Left ventricle myocardium inferior (tissue), 1 donor: ENCODE measurements at places on chromosomes 12 and 14. TPM values are rescaled to one million over a fixed set of nuclear protein-coding genes. Genes with fewer than 3 reads are reported as not detected.
A peak's percentile ranks its signal among the peaks of the same experiment; 100 is the strongest.

The RAD51AP1 gene
- total RNA-seq = 1.2 TPM

The PLBD1 gene
- total RNA-seq = 29.1 TPM

- DNase-seq = no peak
These were observed 44.9 kb downstream of the KRT80 start for GRCh38 chr12:52146822-52147366.

DNA sequence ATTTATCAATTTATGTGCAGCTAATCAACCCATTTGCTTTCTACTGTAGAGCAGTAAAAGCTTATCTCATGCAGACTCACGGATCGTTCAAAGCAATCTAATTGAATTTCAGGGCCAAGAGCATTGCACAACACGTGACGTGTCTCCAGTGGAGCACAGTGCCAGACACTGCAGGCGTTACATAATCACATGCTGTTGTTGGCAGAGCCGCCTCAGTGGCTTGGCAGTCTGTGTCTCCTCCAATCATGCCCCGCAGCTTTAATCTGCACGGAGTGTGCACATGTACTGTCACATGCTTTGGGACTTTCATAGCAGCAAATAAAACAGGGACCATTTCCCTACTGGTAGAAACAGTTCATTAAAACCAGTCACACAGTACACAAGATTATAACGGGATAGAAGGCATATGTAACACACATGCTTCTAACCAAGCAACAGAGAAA, 309.3 kb downstream of the ITPR2 start:
- peak; percentile 82 for DNase-seq

GRCh38 chr12:128339126-128339520, 72.2 kb downstream of the TMEM132C start:
- no peak for DNase-seq

The DUSP16 gene
- 16.4 TPM for total RNA-seq

DNA sequence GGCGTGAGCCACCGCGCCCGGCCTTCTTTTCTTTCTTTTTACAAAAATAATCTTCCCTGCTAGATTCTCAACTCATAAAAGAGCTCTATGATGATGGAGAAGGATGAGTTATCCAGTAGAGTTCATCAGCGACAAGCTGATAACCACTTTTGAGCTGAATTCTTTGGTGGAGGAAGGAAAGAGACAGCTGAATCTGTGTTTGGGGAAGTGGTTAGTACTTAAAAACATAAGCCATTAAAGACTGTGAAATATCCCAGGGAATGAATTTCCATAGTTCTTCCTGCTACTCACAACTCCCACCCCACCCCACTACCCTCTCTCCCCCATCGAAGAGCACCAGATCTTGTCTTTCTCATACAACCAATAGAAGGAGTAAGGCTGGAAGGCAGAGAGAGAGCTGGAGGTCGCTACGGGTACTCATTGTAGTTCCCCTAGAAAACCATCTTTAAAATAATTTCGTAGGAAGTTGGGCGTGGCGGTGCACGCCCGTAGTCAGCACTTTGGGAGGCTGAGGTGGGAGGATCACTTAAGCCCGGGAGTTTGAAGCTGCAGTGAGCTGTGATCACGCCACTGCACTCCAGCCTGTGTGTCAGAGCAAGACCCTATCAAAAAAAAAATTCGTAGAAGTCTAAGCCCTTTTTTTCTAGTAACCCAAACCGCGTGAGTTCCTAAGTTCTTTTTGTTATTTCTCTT, 647 bp upstream of the ESPL1 start:
- no peak for DNase-seq

GRCh38 chr12:44696542-44696941, 179.6 kb downstream of the NELL2 start:
- no peak for DNase-seq

GRCh38 chr14:90658541-90658967, 157.7 kb downstream of the TTC7B start:
- no peak for DNase-seq

DNA sequence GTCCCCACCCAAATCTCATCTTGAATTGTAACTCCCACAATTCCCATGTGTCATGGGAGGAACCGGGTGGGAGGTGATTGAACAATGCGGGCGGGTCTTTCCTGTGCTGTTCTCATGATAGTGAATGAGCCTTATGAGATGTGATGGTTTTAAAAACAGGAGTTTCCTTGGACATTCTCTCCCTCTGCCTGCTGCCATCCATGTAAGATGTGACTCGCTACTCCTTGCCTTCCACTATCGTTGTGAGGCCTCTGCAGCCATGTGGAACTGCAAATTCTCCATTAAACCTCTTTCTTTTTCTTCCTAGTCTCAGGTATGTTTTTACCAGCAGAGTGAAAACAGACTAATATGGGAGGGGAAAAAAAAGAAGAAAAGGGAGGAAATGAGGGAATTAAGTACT, 22.6 kb upstream of the ARHGAP5 start:
- DNase-seq = no peak

The IFNG-AS1 gene
- total RNA-seq = 0.58 TPM

The HVCN1 gene
- total RNA-seq = 11.5 TPM

GRCh38 chr12:62736596-62736995, 198.4 kb downstream of the PPM1H start:
- no peak for DNase-seq

The PPP1R1A gene
- 75.0 TPM for total RNA-seq

- no peak for DNase-seq
These were observed 1021.5 kb downstream of the TMEM121 start for GRCh38 chr14:106547735-106548434.

GRCh38 chr12:87943023-87943422, 86.2 kb downstream of the C12orf50 start:
- no peak for DNase-seq

GRCh38 chr14:83425138-83425537, 1891.5 kb upstream of the SEL1L start:
- DNase-seq = no peak

The FOXN4 gene
- total RNA-seq = not detected

DNA sequence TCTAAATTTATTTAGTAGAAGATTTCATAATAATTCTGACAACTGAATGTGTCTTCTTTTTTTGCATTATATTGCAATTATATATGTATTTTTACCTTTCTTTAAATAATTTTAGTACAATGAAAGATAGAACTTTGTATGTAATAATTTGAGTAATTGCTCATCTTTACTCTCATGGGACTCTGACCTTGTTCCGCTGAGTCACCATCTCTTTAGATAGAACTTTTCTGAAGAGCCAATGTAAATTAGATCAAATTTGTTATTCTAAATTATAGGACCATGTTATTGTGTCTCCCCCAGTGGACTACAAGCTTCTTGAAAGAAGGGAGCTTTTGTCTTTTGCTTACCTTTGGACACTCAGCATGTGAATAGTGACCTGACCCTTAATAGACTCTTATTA, 96.1 kb downstream of the TRHDE start:
- DNase-seq = no peak

DNA sequence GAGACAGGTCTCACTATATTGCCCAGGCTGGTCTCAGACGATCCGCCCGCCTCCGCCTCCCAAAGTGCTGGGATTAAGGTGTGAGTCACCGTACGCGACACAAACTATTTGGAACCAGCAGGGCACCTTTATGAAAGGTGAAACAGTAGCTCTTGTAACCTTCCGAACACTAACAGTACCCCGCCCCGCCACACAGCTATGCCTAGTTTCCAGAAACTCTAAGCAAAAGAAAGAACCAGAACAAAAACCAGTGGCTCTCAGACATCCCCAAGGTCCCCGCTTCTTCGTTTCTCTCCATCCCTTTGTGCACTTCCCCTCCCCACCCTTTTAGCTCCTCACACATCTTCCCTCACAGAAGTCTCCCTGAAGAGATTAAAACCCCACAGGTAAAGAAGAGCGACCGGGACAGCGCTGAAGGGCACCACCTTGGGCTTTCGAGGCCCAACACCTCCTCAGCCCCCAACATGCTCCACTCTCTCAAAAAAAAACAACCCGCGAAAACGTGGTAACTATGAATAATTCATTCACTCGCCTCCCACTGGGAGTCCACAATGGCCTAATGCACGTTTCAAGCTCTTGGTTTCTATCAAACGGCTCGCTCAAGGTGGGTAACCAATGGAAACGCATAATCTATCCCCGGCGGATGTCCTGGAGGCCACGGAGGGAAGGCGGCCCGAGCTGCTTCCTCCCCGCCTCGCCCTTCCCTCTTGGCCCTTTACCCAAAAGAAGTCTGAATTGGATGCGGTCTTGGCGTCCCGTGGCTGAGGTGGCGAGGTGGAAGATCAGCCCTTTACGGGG, 877 bp downstream of the BAG5 start:
- peak; percentile 46 for DNase-seq

- DNase-seq = no peak
These were observed 9.8 kb upstream of the BDKRB2 start for GRCh38 chr14:96194657-96195431.

GRCh38 chr12:39112064-39112463, 206.7 kb upstream of the CPNE8 start:
- no peak for DNase-seq

GRCh38 chr12:105316931-105317852, 13.3 kb upstream of the C12orf75 start:
- DNase-seq = no peak

DNA sequence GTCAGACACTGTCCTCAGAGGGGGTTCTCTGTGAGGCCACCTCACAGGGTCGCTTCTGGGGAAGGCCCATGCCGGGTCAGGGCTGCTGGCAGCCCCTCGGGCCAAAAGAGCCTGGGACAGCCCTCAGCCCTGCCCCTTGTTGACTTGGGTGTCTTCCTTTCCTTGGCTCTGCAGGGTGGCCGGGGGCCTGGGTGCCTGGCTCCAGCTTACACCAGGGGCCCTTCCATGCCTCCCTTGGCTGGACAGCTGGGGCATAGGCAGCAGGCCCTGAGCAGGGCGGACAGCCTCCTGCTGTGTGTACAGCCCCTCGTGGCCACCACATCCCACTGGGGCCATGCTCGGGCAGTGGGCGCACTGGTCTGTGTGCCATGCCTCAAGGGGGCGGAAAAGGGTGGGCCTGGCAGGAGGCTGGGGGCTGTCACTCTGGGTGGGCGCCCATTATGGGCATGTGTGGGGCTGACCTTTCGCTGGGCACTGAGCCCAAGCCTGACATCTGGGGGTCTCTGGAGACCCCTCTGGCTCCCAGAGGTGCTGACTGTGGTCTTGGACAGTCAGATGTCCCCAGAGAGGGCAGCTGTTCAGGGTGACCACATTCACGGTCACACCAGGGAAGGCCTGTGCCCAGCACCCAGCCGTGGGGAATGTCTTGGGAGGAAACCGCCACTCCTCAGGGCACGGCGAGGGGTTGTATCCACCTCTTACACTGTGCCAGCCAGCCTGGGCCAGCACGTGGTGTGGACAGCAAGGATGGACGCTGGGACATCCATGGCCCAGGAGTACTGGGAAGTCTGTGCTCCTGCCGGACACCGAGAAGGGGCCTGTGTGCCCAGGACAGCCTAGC, 313.3 kb downstream of the TMEM121 start:
- DNase-seq = no peak

The DNAH10 gene
- not detected for total RNA-seq

DNA sequence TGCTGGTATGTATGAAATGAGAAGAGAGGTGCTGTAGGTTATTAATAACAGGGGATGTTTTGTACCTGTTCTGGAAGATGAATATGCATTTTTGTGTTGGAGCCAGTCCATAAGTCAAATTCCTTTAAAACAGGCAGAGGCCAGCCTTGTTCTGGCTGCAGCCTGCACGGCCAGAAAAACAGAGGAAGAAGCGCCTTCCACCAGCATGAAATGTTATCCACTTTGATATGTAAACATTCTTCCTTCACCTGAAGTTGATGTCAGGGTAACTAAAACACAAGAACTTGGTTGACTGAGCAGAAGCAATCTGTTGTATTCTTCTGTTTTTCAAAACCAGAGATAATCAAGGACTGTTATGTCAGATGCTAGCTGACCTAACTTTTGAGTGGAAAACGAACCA, 237.9 kb upstream of the PLEKHG7 start:
- no peak for DNase-seq

The FBLN5 gene
- 62.5 TPM for total RNA-seq

The TTC6 gene
- total RNA-seq = not detected

DNA sequence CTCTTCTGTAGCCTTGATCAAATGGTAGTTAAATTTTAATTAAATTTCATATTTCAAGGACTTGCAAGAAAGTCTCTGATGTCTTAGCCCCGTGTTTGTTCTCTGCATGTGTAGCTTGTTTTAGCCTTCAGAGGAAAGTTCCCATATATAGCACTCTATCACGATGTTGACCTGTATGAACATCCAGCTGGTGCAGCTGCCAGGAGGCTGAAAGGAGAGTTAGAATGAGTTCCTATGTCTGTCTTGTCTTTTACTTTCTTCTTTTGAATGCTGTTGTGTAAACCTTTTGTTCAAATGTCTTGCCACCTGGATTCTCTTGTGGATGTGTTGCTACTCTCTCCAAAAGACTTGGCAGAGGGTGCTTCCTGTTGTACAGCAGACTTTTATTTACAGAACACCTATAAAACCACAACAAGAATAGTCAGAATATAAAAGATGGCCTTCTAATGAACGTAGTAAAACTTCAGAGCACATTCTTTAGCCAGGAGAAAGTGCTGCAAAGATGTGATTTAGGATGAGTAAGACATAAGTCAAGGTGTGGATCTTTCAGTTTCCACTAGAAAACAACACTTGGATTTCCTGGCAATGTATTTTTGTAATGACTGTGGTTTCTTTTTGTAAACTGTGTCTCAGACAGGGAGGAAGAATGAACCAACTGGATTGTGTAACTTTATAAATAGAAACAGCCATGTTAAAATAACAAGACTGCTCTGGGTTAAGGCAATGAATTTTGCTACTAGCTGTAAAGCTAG, 17.2 kb downstream of the NAV3 start:
- DNase-seq = no peak

- no peak for DNase-seq
These were observed 21.0 kb upstream of the CIPC start for GRCh38 chr14:77077040-77077439.

GRCh38 chr14:22699801-22700564, 55.8 kb upstream of the OR6J1 start:
- no peak for DNase-seq

GRCh38 chr12:38983117-38983571, 77.8 kb upstream of the CPNE8 start:
- DNase-seq = no peak

The TSHR gene
- total RNA-seq = not detected

DNA sequence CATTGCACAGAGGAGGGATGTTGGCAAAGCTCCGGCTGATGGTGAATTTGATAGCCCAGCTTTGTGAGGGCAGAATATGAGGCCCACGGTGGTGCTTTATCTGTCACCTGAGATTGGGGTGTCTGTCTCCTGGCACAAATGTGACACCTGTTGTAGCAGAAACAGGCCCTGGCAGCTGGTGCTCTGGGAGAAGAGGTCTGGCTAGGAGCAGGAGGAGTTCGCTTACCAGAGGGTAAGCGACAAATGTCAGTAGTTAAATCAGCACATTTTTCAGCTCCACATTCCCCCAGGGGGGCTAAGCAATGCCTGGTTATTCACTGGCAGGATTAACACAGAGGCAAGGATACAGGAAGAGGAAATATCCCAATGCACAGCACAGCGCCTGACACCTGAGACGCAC, 71.1 kb downstream of the B4GALNT3 start:
- no peak for DNase-seq

DNA sequence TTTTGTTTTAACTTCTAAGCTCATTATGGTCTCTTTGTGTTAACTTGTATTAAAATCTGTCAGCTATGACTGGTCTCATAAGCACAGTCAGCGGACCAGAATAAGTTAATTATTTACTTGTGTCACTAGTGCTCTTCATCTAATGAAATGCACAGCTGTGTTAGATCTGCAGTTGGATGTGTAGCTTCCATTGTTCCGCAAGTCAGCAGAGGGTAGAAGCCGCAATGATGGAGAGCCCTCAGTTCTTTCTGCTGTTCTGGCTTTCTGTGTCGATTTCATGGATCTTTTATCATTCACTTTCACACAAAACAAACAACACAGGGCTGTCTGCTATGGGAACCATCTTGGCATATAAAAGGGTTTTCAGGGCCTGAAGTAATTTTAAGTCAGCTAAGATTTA, 89.3 kb upstream of the RFX4 start:
- DNase-seq = no peak

The VWF gene
- 250 TPM for total RNA-seq

The CFAP251 gene
- total RNA-seq = 0.91 TPM
